ENCODE measurements at places on chromosomes 3 and 15.

DNA sequence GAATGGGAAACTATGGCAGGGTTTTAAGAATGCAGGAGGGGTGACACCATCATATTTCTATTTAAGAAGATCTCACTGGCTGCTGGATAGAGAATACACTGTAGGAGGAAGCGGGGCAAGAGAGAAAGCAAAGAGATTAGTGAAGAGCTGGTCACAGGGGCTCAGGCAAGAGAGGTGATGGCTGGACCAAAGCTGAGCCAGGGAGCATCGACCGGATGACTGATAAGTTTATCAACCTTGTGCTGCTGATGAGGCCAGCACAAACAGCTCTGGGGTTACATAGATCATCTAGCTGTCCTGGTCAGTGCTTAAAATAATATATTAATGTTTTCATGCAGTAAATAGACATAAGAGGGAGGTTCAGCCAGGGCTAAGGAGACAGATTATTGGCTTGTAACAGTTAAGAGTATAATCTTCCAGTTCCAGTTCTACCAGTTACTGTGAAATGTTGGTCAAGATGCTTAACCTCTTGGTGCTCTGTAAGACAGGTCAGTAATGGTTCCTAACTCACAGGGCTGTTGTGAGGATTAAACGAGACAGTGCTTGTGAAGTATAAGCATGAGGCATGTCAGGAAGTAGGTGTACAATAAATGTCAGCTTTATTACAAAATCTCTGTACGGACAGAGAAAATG is 201.0 kb upstream of the FEZF2 start:
- DNase-seq, result no peak

GRCh38 chr15:58616171-58616570 is 133.3 kb downstream of the ADAM10 start:
- no peak for DNase-seq

DNA sequence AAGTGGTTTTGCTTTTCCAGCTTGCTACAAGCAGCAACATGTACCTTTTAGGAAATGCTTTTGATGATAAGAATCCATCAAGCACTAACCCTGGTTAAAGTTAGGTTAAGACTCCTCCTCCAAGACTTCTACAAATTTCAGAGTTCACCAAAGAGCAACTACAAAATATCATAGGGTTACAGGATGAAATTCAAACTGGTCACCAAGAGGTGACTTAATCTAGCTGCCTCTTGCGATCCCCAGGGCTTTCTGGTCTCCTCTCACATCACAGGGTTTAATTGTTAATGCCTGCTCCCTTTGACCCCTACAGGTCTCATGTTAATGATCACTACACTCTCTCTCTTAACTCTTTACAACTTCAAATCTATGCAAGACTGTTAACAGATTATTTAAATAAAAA is 66.5 kb downstream of the DPH6 start:
- DNase-seq, result no peak

DNA sequence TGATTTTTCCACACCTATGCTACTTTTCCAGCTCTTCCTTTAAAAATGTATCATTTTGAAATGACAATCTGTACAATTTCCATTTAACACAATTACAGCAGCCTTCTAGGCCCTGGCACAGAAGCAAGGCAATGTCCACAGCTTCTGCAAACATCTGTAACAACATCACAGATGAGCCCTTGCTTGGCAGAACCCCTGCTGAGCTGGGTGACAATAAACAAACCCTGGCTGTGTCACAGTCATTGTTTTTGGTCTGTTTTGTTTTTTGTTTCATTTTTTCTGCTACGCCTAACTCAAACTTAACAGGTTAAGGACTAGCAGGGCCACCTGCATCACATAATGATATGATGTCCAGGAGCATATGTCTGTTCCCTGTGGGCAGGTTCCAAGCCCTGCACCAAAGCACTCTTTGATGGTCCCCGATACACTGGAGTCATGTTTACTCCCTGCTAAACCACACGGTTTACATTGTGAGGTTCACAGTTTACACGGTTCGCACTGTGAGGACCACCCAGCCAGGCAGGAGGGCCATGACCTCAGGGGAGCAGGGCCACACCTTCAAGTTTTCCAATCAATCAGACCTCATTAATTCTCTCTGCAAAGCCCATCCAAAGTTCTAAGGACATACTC is 186.8 kb upstream of the CHRNA7 start:
- no peak for DNase-seq

- no peak for DNase-seq
These were observed 17.1 kb downstream of the BLOC1S6 start for GRCh38 chr15:45604326-45604725.

- DNase-seq, result no peak
These were observed 39.2 kb downstream of the NUP210 start for GRCh38 chr3:13380971-13381370.

DNA sequence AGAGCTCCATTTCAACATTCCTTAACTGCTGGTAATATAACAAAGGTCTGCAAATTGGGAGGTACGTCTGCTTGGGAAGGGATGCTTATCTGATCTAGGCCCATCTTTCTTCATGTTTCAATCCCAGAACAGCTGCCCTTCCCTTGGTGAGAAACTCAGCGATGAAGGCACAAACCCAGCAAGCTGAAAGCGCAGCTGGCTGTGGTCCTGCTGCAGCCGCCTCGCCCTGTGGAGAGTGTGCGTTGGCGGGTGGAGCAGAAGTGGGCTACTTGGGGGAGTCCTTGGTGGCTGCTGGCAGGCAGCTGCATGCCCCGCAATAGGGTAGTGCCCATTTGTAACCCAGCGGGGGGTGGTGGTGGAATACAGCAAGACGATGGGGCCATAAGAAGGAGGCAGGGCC is 160.6 kb upstream of the WNT5A start:
- DNase-seq, result no peak

DNA sequence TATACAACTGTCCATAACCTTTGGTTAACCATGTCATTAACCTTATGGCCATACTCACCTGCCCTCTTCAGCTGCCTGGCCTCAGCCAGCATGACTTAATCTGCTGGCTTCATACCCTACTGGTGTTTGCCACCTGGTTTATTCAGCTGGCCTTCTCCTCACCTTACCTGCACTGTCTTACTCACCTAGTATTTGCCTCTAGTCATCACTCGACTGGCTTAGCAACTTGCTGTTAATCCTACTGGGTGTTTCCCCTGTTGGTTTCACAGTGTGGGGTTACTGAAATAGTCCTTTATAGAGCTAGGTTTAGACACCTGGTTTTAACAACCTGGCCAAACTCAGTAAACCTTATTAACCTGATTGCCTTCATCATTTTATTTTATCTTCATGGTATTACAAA is 96.4 kb downstream of the IL12A start:
- DNase-seq, result no peak

DNA sequence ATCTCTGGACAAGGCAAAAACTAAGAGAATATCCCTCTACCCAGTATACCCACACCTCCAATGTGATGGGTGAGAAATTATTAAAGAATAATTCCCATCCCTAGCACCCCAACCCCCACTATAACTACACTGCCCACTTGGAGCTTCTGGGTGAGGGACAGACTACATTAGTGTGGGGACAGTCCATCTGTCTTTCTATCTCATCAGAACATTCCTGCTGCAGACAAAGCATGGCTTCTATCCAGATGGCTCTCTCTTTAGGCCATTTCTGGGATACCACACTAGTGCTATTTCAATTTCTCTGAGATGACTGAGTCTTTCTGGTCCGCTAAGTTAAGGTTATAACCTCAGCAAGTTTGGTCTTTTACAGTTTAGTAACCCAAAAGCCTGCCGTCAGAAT is 6.6 kb downstream of the CSNK1G1 start:
- no peak for DNase-seq

DNA sequence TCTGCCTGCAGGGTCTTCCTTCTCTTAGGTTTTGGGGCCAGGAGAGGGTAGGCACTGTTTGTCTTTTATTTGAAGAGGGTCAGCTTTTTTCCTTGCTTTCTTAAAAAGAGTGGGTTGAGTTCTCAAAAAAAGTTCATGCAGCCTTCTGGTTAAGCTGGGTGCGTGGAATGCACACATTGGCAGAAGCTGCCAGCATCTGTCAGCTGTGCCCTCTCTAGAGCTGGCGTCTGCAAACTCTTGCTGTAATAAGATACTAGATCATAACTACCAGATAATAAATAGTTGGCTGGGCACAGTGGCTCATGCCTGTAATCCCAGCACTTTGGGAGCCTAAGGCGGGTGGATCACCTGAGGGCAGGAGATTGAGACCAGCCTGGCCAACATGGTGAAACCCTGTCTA is 373.4 kb downstream of the OCA2 start:
- DNase-seq, result no peak

DNA sequence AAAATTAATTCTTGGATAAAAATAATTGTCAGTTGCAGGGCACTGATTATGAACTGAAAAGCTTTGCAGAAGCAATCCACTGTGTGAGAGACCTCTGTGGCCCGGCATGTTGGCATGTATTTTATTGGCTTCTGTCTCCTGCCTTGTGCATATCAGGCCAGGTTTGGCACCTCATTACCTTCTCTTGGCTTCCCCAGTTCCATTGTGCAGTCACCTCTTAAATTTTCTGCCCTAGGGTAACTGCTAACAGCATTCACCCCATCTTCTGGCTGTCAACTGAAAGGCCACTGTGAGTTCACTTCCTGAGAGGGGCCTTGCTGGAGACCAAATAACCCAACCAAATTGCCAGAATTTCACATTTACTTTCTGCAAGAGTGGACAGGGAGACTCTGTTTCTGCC is 92.7 kb upstream of the RARB start:
- no peak for DNase-seq

DNA sequence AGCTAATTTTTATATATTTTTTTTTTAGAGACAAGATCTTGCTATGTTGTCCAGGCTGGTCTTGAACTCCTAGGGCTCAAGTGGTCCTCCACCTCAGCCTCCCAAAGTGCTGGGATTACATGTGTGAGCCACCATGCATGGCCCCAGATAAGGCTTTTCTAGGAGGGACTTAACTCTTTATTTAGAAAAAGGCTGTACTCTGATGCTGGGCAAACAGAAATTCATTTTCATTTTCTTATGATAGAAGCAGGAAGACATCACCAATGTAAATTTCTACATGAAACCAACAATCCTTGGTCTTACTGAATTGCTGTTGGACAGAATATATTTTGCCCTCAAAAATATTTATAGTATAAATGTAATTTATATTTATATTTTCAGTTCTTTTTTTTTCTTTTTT is 9.6 kb downstream of the NIPA1 start:
- DNase-seq, result no peak

GRCh38 chr3:32313723-32314473 is 75.4 kb downstream of the CMTM8 start:
- peak; percentile 57 for DNase-seq

DNA sequence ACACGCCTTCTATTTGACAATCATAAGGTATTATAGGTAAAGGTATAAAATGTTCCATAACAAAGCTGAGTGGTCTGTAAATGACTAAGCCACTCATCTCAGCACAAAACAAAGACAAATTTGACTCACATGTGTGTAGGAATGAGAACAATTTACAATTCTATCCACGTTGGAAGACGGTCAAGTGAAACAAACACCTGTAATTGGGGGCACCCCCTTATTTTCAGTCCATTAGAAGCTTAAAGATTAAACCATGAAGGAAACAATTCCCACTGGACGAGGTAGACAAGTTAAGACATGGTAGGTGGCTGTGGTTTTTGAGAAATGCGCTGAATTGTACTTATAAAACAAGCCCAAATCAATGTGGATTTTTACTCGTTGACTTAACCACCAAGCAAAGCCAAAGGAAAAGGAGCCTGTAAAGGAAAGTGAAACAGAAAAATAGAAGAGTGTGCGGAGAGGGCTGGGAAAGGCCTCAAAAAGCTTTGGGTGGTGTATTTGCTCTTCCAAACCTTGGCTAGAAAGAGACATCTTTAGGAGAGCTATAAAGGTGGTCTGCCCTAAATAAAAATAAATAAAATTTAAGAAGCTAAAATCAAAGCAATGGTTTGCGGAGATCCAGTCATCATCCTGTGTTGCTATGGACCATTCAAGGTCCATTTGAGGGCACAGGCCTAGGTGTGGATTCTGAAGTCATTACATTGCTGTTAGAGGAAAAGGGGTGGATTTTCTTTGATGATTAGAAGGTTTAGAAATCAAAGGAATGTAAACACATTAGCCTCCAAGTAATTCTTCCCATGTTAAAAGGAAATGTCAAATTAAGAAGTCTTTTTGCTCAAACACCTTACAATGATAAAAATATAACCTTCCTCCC is 135.0 kb downstream of the TFG start:
- no peak for DNase-seq

DNA sequence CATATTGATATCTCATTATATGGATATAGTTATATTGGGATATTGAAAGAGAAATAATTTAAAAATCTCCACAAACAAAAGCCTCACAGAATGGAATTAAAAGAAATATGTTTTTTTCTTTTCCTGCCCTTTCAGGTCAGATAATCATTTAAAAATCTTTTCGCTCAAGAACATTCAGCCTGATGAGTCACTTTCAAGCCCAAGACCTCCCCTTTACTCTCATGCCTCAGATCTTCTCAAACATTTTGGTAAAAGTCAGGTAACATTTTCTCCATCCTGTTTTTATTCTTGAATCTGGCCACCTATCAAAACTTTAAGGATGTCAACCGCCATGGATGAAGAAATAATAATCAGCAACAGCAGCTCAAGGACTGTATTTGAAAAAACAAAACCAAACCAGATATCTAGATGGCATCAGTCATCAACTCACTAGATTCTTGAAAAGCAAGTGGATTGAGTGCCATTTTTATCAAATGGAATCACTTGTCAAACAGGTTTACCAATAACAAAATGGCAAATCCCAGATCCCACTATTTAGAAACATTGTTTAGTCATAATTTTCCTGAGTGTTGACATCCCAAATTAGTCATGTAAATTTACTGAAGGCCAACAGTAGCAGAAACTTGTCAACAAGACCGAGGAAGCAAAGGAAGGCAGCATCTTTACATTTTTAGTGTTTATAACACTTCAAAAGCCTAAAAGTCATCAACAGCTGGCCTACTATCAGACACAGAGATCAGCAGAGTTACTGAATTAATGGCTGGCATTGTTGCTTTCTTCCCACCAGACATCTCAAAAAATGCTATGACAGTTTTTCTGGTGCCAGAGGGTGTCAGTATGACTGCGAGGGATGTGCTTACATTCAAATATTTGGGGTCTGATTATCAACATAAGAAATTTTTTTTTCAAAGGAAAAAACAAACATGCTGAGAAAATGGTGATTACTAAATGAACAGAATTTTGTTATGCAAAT is 444.7 kb downstream of the MAGI1 start:
- DNase-seq, result no peak

- no peak for DNase-seq
These were observed 15.3 kb downstream of the COPB2 start for GRCh38 chr3:139374099-139374498.

DNA sequence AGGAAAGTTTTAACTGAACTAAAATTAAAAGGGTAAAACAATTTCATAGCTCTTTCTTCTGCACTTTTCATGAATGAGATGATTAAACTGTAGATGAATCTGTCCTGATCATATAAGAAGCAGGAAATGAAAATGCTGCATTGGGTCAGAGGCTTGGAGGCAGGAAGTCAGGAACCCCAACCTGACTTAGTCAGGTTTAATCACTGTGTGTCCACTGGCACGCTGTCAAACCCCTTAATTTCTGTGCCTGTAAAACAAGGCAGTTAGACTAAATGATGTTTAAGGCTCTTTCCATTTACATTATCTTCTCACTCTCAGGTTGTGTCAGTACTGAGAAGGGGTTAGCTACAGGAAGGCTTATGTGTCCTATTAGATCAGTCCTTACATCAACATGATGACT is 193.3 kb upstream of the TTC14 start:
- DNase-seq, result no peak

Measured in activated naive CD4-positive, alpha-beta T cell treated with anti-CD3 and anti-CD28 coated beads, Interleukin-2, amount 50 U/mL, for 72 hours (primary cell).